ENCODE measurements at places on chromosomes 12 and 14.

DNA sequence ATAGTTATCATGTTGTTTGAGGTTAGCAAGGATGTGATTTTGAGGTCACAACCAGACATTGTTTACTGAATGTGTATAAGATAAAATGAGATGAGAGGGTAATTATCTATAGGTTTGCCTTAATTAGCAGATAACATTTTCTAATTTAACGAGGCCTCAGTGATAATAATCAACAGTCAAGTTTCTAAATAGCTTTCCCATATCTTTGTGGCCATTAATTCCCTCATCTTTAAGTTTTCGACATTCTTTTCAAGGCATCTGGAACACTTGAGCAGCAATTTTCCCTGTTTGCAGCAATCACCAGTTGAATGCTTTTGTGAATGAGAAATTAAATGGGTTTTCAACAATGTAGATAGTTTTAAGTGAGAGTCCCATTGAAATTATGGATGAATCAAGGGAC, 304.1 kb downstream of the SYT1 start:
- DNase-seq = no peak

- no peak for DNase-seq
These were observed 19.6 kb upstream of the SLC8A3 start for GRCh38 chr14:70208380-70208779.

DNA sequence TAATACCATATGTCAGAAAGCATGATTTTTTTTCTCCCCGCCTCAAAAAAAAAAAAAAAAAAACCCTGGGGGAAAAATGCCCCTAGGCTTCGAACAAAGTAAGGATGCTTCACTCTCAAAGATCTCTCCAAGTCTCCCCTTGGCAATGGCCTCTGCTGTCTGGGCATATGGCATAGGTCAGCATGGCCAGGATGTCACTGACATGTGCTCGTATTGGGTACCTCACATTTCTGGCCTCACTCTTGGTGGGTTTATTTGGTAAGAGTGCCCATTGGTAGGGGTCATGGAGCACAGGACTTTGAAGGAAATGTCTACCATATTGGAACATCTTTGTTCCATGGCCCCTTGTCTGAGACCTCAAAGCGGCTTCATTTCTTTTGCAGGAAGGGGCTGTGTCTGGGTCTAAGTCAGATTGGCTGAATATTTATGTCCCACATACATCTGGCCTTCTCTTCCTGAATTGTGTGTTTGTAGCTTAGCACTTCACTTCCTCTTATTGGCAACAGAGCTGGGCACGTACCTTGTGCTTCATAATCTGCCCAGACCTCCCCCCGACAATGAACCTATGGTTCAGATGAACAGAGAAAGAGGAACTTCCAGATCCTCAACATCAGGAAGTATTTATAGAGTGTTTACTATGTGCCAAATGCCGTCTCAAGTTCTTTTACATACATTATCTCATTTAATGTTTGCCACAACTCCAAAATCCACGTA, 36.3 kb upstream of the OAS1 start:
- no peak for DNase-seq

GRCh38 chr12:62922539-62922938, 12.4 kb downstream of the PPM1H start:
- no peak for DNase-seq

DNA sequence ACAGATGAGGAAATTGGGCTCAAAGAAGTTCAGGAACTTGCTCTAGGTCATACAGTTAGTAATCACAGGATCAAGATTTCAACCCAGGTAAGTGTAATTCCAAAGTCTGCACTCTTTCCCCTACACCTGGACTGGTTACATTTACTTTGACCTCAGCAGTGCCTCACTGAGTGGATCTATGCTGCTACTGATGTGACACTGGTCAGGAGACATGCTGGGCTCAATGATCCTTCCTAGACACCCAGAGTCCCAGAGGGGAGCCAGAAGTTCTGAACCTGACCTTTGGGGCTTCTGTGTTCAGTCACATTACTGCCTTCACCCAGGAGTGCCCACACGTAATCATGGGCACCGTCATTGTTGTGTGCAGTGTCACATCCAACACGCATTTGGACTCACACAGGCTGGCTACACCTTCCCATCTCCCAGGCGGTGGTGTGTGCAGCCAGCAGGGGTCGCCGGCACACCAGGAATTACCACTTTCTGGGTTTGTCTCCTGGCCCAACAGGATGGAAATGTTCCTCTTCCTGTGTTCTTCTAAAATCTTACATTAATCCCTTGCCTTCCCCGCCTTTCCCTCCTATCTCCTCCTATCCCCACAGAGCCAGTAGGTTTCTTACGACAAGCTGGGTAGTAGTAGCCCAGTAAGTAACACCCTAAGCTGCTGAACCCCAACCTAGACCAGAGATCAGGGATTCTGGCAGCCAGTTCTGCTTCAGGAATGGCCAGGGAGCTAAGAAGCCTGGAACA, 25.6 kb downstream of the CALCOCO1 start:
- DNase-seq = peak; percentile 24

GRCh38 chr14:50800032-50800431, 30.9 kb downstream of the NIN start:
- DNase-seq = no peak

- DNase-seq = no peak
These were observed 9.2 kb upstream of the TIGAR start for GRCh38 chr12:4311776-4312175.

GRCh38 chr14:87152693-87153092, 840.3 kb downstream of the GALC start:
- DNase-seq = no peak

DNA sequence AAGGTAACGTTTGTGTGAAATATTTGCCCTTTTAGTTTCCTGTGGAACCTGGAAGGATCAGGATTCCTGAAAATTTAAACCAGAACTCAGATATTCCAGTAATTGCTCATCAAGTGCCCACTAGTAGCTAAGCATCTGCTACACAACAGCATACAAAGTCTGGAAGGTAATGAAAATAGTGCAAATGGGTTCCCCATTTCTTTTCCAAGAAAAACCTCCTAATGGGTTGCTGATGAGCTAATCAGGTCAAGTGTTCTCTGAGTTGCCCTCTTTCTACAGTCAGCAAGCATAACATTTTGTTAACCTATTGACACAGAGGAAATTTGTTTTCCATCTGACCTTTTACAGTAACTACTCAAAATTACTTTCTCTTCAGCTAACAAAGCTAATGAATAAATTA, 83.6 kb upstream of the PMCH start:
- no peak for DNase-seq

DNA sequence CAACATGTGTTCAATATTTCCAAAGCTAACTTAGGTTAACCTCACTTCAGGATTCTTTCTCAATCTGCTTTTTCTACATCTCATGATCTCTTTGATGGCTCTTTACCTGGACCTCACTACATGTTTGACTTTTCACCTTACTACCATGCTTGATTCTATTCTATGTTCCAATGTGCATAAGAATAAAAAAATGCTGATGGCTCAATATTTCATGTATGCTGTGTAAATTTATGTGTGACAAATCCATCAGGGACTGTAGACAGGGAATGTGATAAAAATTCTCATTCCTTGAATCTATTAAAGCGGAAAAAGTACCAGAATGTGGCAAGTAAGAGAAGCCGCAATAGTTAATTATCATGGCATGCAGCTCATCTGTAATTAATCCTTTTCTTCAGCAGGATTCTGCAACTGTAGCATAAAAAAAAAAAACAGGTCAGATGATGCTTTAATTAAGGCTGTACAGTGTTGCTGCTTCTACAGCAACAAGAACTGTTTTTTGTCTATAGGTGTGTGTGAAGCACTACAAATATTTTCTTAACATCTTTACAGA, 276.9 kb upstream of the PRKD1 start:
- DNase-seq = no peak

- DNase-seq = no peak
These were observed 36.3 kb upstream of the CDK17 start for GRCh38 chr12:96436366-96437170.

GRCh38 chr12:30939234-30939633, 12.7 kb downstream of the TSPAN11 start:
- no peak for DNase-seq

DNA sequence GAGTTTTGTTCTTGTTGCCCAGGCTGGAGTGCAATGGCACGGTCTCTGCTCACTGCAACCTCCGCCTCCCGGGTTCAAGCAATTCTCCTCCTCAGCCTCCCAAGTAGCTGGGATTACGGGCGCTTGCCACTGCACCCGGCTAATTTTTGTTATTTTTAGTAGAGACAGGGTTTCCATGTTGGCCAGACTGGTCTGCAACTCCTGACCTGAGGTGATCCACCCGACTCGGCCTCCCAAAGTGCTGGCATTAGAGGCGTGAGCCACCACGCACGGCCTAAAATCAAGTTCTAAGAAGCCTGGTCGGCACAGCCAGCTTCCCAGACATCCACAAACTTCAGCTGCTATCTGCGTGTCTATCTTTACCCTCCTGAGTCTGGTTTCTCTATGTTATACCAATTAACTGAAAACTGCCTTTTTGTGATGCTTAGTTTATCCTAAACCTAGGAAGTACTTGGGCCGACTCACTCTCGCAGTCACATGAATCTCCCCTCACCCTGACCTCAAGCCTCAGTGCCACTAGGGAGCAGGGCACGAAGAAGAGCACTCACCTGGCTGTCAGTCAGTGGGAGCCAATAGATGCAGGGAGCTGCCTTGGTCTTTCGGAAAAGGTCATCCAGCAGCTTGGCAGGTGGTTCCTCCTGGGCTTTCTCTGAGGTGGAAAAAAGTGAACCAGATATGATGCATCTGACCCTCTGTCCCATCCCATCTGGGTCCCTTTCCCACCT, 3.4 kb upstream of the CDH24 start:
- no peak for DNase-seq

- no peak for DNase-seq
These were observed 1.0 kb upstream of the ATG14 start for GRCh38 chr14:55412676-55413075.

DNA sequence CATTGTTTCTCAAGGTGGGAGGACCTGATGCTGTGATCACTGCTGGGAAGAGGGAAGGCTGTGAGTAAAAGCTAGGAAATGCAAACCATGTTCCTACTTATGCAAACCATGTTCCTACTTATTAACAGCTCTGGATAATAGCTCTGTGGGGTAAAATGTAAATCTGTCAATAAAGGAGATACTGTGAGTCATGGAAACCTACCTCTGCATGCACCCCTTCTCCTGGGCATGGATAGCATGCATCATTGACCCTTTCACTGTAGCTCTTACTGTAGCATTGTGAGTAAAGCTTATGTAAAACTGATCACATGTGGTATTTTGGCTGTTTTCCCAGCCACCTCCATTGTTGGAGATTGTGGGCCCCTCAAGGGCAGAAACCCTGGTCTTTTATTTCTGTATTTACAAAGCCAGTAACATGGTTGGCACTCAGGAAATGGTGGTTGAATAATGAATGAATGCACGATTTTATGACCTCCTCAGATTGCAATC, 253.7 kb downstream of the GRIN2B start:
- DNase-seq = no peak

DNA sequence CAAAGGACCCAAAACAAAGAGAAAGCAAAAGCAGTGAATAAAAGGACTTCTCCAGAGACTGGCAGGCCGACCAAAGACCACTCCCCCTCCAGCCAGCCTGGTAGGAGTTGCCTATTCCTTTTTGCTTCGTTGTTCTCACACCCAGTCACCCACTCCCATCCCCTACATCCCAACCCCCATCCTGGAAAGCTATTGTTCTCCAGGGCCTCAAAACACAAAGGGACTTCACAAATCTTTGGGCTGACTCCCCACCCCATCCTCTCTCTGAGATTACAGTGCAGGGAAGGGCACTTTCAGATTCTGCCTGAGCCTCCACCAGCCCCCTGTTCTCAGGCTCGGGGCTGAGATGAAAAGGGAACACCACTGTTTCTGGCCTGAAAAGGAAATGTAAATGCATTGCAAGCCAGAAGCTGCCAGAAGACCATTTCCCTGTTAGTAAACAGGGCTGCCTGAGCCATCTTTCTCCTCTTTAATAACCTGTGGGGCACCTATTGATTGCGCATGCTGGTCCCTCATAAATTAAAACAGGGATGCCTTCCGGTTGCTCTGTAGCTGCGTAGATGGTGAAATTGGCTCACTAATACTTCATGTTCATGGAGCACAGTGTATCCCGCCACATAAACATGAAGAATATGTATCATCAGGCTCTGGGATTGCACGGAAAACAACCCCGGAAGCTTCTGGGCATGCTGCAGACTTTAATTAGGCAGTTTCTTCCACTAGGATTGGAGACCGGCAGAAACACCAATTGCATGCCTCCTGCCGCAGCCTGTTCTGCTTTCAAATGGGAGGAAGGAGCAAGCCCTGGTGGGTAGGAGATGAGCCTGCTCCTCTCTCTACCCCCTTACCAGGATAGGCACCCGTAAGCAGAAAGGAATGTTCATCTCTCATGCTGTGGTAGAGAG, 130.3 kb upstream of the FUT8 start:
- peak; percentile 77 for DNase-seq

DNA sequence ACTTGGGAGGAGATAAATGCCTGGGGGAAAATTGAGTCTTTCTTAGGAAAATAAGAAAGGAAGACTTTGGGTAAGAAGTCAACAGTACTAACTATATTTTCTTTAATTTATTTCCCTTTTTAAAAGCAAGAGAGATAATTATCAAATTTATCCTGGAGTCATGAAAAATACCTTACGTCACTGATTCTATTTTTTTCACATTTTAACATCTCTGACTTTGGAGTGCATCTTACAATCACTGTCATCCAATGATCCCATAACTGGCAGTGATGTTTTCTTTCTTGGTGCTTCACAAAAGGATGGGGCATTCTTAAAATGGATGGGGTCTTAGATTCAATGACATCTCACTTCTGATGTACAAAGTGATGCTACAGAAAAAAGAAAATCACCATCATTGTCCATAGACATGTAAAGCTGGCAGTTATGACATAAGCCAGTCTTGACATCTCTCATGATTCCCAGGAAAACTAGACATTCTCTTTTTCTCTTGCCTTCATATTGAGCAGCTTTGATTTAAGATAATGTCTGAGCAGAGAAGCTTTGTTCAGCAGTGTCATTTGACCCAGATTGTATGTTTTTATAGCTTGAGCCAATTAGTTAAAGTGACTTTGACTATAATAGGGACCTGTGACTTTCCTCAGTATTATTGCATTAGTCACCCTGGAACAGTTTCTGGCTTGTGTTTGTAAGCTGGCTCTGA, 236.2 kb downstream of the EGLN3 start:
- no peak for DNase-seq

GRCh38 chr12:50828886-50829285, 13.8 kb upstream of the TMPRSS12 start:
- DNase-seq = no peak

DNA sequence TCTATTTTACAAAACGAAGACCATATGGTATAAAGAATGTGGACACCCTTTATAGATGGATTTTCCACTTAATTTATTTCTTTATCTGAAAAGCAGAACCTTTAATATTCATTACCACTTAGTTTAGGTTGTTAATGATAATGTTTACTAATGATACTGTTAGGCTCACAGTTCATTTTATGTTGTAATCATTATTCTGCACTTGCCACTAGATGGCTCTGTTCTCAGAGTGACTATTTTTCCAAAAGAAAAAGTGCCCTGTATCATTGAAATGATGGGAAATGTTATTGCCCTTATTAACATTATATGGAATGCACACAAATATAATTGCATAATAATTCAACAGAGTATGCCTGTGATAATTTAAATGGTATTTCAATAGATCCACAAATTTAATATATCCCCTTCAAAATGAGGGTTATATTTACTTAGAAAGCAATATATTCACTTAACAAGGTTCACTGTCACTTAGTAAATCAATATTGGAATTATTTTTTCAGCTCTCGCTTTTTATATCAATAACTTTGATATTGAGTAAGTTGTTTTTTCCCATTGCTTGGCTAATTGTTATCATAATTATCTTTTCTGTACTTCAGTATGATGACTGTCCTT, 95.7 kb downstream of the PDE3A start:
- DNase-seq = no peak
